ENCODE measurements at places on chromosomes 5 and 9. TPM values are rescaled to one million over a fixed set of nuclear protein-coding genes. Genes with fewer than 3 reads are reported as not detected.

DNA sequence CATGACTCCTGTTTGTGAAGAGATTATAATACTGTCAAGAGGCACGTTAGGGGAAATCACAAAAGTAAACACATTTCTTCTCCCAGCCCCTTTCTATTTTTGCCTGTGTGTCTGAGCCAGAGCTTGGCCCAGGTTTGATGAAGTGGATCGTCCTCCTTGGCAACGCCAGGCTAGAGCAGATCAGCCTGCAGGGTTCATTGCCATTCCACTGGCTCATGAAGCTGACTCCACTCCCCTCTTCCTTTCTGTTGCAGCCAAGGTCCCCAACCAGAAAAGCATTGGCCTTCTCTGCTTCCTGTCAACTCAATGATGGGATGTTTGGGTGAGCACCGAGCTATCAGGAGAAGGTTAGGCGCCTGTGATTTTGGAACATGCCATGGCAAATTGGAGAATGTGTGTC lies 3.3 kb downstream of the ADRB2 start:
- peaks cover 80% of the 10 kb centered on the region for H3K4me1 ChIP-seq
- peak overlapping the region; percentile 91 for H3K4me3 ChIP-seq
- H3K27ac ChIP-seq: peak overlapping the region; percentile 75
- H3K36me3 ChIP-seq: no peaks in the 10 kb centered on the region

- H3K27ac ChIP-seq: peak overlapping the region; percentile 90
- DNase-seq: no peak
- H3K4me3 ChIP-seq: peak overlapping the region; percentile 84
Observed at GRCh38 chr9:33135470-33135958, 31.6 kb downstream of the B4GALT1 start.

- no peak overlapping the region for H3K4me3 ChIP-seq
- H3K27ac ChIP-seq: no peak overlapping the region
- no peaks in the 10 kb centered on the region for H3K27me3 ChIP-seq
- H3K4me1 ChIP-seq: no peaks in the 10 kb centered on the region
Observed at GRCh38 chr9:32463500-32464293, 62.3 kb downstream of the RIGI start.

DNA sequence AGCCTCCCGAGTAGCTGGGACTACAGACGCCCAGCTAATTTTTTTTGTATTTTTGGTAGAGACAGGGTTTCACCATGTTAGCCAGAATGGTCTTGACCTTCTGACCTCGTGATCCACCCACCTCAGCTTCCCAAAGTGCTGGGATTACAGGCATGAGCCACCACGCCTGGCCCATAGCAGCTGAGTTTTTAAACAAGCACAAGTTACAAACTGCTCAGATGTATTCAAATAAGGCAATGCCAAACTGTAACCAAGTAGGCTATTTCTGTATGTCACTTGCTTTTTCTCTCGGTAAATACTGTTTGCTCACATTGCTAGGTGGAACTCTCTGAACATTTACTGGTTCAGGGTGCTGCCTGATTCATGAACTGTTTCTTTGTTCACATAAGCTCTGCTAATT lies 799.3 kb upstream of the NUDT12 start:
- no peak overlapping the region for H3K27ac ChIP-seq
- no peak overlapping the region for H3K4me3 ChIP-seq
- H3K27me3 ChIP-seq: no peaks in the 10 kb centered on the region
- no peak for DNase-seq
- H3K36me3 ChIP-seq: no peaks in the 10 kb centered on the region

GRCh38 chr9:123697686-123698085 lies 232.2 kb downstream of the DENND1A start:
- H3K27me3 ChIP-seq: no peaks in the 10 kb centered on the region
- peaks cover 2% of the 10 kb centered on the region for H3K4me1 ChIP-seq
- no peak overlapping the region for H3K4me3 ChIP-seq

DNA sequence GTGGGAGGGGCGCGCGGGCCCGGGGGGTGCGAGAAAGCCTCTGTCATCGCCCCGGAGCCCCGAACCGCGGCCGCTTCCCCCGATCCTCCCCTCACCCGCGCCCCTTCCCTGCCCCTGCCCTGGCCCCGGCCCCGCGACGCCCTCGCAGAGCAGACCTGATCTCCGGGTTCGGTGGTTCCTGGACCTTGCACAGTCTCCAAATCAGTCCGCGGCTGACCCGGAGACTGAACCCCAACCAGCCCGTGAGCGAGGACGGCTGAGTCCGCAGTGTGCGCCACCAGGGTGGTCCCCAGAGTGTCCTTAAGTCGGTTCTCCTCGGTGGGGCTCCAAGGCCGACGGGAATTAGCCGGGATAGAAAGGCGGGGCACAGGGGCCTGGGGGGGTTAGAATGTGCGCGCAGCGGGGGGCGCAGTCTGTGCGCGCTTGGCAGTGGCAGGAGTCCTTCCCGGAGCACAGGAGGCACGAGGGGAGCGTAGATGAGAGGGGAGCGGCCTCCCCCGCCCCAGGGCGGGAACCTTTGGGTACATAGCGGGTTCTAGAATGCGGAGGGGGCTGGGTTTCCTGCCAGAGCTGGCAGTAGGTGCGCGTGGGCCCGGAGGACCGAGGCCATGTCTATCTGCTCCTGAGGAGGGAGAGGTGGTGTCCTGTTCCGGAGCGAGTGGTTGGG lies 779 bp downstream of the PKN3 start:
- peaks cover 5% of the 10 kb centered on the region for H3K4me1 ChIP-seq
- H3K27me3 ChIP-seq: no peaks in the 10 kb centered on the region
- H3K27ac ChIP-seq: peak overlapping the region; percentile 59

DNA sequence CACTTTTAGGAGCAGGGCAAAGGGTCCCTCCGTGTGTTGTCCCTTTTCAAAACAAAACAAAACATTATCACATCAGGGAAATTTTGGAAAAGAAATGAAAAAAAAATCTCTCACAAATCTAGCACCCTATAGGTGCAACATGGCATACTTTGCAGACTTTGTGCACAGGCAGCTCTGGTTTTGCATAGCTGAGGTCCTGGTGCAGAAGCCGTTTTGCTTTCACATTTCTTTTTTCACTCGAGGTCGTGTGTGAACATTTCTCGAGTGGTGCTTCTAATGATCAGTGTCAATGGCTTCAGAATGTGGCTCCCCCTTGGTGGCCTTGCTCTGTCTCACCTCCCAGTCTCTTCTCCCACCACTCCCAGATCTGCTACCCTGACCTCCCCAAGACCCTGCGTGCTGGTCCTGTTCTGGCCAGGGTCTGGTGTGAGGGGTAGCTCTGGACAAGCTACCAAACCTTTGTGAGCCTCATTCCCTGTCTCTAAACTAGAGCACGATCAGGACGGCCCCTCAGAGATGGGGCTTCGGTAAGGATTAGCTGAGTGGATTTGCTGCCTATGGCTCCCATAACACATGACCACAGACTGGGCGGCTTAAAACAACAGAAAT lies 258.0 kb downstream of the NSG2 start:
- peaks cover 37% of the 10 kb centered on the region for H3K27me3 ChIP-seq
- H3K36me3 ChIP-seq: no peaks in the 10 kb centered on the region
- H3K4me1 ChIP-seq: no peaks in the 10 kb centered on the region
- no peak overlapping the region for H3K27ac ChIP-seq

- DNase-seq: no peak
- H3K27ac ChIP-seq: no peak overlapping the region
- no peaks in the 10 kb centered on the region for H3K36me3 ChIP-seq
- H3K27me3 ChIP-seq: peaks cover 40% of the 10 kb centered on the region
- no peak overlapping the region for H3K4me3 ChIP-seq
Observed at GRCh38 chr5:124663101-124663506, 83.3 kb downstream of the ZNF608 start.

- no peak overlapping the region for H3K4me3 ChIP-seq
- no peaks in the 10 kb centered on the region for H3K36me3 ChIP-seq
- H3K27ac ChIP-seq: peak overlapping the region; percentile 64
- DNase-seq: no peak
Observed at GRCh38 chr5:111548992-111549649, 36.8 kb upstream of the STARD4 start.

- H3K27ac ChIP-seq: no peak overlapping the region
- H3K36me3 ChIP-seq: peaks cover 10% of the 10 kb centered on the region
- DNase-seq: no peak
- no peaks in the 10 kb centered on the region for H3K27me3 ChIP-seq
- no peaks in the 10 kb centered on the region for H3K4me1 ChIP-seq
Observed at GRCh38 chr9:24817756-24818155, 272.1 kb upstream of the IZUMO3 start.

PCDHA7 gene
- not detected for total RNA-seq

DOCK8 gene
- 143 TPM for total RNA-seq

MARCOL gene
- not detected for total RNA-seq

KIF27 gene
- 4.0 TPM for total RNA-seq

IFNB1 gene
- total RNA-seq: not detected

PAPPA gene
- not detected for total RNA-seq

Measured in natural killer cell treated with Interleukin-12 subunit alpha and Interleukin-12 subunit beta and Interleukin-15 and Interleukin-18, amount 100 ng/mL, for 72 hours (primary cell).